ENCODE measurements at places on chromosomes 6 and 20.

- no peak for DNase-seq
Measured at GRCh38 chr6:87784051-87784450, 82.0 kb upstream of the AKIRIN2 start.

DNA sequence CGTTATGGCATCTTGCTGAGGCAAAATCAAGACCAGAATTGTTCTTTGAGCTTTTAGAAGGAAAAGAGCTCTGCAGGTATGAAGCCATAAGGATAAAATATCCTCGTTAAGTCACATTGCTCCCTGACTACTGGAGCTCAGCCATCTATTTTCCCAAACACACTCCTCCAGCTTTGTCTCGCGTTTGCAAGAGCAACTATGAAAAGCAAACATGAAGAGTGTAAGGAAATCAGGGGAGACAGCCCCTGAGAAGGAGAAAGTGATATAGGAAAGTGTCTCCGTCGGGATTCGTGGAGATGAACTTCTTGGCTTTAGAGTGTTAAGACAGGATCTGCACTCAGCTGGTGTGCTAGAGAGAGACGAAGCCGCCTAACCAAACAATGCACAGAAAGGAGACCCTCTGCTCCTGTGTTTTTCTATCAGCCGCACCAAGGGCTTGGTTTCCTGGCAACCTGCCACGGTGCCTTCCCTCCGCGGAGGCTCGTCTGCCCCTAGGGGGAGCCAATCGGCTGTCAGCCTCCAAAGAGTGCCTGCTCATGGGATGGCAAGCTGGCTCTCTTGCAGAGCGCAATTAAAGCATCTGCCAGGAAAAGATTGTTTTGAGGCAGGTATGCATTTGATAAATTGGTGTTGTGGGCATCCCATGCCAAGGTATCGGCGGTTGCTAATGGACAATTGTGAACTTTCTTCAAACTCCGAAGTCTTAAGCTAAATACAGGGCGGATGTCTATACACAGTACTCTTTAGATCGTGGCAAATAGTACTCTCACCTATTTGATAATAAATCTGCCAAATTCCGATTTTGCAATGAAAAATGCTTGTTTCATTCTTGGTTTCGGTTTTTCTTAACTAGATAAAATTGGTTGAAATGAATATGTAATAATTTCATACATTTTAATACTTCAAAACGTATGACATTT, 603.2 kb downstream of the RNF144B start:
- no peak for DNase-seq

DNA sequence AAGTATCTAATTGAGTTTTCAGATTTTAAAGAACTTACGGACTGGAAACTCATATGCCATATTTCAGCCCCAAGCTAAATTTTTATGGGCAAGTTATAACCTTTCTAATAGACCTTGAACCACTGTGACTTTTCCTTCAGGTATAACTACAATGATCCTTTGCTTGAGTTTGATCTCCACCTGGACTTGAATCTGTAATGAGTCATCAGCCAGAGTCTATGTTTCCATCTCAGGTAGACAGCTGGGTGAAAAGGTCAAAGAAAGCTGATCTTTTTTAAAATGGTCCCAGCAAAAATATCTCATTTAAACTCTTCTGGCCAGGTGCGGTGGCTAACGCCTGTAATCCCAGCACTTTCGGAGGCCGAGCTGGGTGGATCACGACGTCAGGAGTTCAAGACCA, 88.4 kb upstream of the SGK1 start:
- DNase-seq, result no peak

GRCh38 chr6:137223370-137224131, 4.4 kb upstream of the IFNGR1 start:
- no peak for DNase-seq

GRCh38 chr6:111835807-111836206, 37.4 kb downstream of the FYN start:
- no peak for DNase-seq

GRCh38 chr6:35310265-35310831, 12.7 kb downstream of the DEF6 start:
- no peak for DNase-seq

GRCh38 chr6:53956068-53956711, 155.1 kb upstream of the MLIP start:
- peak; percentile 20 for DNase-seq

DNA sequence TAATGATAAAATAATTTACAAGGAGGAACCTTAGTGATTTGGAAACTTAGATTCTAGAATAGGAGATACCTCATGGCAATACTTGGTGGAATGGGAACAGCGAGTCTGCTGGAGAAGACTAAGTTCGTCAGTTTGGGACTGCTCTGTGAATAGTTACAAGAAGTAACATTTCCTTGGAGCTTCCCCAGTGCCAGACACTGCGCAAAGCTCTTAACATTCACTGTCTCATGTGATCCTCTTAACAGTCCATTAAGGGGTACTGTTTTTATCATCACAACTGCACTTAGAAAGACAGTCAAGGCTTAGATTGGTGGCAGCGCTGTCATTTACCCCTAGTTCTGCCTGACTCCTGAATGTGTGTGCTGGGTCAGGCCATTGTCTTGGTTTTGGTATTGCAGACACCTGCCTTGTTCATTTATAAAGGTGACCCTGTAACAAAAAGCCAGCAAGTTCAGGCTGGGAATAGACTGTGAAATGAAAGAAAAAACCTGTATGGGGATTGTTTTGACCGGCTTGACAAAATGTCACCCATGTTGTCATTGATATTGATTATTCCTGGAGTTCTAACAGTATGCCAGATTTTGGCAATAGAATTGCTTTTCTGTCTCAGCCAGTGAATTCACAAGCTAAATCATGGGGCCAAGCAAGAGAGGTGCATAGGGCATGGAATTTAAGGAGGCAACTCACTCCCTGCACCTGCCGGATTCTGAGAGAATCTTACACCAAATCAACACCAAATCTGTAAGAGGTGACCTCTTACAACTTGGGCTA, 118.4 kb downstream of the SASH1 start:
- DNase-seq, result no peak

DNA sequence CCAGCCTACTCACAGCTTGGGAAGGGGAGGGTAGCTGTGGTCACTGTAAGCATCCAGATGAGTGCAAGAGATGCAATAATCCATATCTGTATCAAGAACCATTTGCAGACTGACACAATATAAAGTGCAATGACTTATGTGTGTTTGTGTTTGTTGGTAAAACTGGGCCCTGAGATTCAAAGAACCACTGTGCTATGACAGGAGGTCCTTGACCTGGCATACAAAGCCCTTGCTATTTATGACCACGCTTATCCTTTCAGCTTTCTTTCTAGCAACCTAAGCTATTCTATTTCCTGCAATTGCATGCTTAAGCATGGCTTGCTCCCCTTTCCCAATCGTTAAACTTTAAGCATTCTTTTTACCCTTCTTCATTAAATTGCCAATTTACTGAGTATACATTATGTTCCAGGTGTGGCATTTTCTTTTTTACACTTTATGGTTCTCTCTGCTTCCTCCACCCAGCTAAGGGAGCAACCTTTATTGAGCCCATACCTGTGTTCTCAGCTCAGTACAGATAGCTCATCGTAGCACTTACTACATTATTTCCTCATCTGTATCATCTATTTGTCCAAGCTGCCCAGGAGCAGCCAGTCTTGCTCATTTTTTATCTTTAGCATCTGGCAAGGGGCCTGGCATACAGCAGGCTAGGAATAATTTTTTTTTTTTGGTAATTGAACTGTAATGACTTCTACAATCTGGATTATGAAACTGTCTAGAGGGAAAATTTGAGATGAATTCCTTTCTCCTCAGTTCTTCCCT, 3.5 kb downstream of the MCUR1 start:
- no peak for DNase-seq

- DNase-seq, result no peak
Measured at GRCh38 chr6:100472674-100473073, 8.0 kb upstream of the SIM1 start.

DNA sequence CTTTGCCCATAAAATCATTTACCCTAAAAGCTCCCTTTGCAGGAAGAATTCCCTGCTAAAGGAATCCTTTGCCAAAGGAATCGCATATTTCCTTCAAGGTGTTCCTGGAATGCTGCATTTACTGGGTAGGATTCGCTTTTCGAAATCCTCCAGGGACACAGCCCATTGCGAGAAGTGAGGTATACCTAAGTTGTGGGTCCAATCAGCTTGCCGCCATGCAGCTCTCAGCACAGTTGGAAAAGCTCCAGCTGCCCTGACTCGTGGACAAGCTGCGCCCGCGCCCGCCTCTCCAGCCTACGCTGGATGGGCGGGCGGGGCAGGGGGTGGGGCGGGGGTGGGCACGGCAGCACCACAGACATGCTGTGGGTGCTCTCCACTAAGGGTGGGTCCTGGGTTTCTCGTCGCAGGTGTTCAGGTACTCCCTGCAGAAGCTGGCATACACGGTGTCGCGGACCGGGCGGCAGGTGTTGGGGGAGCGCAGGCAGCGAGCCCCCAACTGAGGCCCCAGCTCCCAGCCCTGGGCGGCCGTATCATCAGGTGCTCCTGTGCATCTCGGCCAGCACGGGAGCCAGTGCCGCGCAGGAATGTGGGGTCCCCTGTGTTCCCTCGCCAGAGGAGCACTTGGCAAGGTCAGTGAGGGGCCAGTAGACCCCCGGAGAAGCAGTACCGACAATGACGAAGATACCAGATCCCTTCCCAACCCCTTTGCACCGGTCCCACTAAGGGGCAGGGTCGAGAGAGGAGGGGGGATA, 1.4 kb downstream of the NNAT start:
- DNase-seq, result no peak

DNA sequence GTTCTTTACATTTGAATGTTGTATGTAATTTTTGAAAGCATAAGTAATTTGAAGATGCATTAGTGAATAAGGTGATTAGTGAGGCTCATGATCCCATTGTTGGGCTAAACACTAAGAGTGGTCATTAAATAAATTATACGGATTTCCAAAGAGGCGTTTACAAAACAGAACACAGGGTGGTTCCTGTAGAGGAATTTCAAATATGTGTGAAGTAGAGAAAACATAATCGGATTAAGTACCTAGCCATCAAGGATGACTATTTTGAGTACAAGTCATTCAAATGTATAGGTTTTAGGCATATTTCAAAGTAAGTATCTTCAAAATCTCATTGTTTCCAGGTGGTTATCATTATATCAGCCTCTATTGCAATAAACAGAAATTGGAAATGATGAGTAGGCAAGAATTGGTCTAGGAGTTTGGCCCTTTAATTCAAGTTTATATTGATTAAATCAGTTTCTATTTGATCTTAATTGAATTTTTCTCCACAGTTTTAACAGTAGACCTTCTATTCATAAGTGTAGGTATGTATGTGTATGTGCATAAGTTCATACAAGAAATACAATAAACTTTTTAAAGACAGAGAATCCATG, 94.8 kb downstream of the MYLK4 start:
- DNase-seq, result no peak

GRCh38 chr6:4660377-4661321, 115.6 kb upstream of the CDYL start:
- DNase-seq, result no peak

GRCh38 chr6:130434174-130434873, 68.5 kb downstream of the TMEM200A start:
- no peak for DNase-seq

DNA sequence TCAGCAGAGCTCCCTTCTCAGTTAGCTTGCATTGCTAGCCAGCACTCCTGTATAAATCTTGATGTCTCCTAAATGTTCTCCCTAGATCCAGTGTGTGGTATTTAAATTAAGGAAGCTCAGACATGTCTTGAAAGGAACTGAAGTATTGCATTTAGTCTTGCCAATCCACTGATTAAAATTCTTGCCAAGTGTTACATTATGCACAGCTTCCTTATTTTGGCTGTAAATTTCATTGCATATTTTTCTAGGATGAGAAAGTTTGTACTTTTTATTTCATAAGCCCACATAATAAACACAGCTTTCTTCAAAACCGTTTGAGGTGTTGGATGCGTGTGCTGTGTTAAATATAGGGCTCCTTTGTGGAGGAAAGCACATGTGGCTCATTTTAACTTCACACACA, 329.8 kb upstream of the FLRT3 start:
- no peak for DNase-seq

- DNase-seq, result no peak
Measured at GRCh38 chr6:123811378-123811777, 7.7 kb downstream of the NKAIN2 start.

GRCh38 chr6:133701633-133702331, 187.1 kb upstream of the TCF21 start:
- no peak for DNase-seq

- DNase-seq, result peak; percentile 20
Measured at GRCh38 chr20:43942667-43943285, 28.1 kb downstream of the TOX2 start.

DNA sequence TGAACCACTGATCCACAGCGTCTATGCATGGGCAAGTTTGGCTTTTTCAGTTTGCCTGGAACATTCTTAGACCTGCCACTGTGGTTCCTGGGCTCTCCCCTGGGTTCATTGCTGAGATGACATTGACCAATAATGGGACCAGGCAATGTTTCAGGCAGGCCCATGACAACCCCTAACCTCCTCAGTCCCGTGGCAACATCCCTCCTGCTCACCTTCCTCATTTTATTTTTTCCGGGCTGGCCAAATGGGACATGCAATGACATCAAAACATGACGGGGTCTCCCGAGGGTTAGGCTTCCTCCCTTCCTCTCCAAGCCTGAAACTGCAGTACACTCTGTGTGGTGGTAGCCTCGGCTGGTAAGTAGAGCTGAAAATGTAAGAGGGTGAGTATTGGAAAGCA, 234.0 kb upstream of the RREB1 start:
- DNase-seq, result no peak

DNA sequence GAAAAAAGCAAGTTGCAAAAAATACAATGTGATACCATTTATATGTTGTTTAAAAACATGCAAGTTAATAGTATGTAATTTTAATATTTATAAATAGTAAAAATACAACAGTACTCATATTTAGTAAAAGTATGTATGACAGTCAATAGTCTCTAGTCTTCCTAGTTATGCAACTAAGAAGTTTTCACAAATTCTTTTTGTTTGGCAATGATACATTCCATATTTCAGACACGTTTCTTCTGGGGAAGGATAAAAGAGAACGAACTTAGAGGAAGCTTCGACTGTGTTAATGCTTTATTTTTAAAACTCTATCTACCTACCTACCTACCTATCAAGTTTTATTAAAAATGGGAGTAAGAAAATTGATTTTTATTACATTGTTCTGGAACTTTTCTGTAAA, 77.7 kb downstream of the UBE3D start:
- no peak for DNase-seq

- no peak for DNase-seq
Measured at GRCh38 chr20:8175741-8176675, 43.9 kb downstream of the PLCB1 start.

GRCh38 chr6:63808576-63808975, 173.0 kb downstream of the PHF3 start:
- no peak for DNase-seq

DNA sequence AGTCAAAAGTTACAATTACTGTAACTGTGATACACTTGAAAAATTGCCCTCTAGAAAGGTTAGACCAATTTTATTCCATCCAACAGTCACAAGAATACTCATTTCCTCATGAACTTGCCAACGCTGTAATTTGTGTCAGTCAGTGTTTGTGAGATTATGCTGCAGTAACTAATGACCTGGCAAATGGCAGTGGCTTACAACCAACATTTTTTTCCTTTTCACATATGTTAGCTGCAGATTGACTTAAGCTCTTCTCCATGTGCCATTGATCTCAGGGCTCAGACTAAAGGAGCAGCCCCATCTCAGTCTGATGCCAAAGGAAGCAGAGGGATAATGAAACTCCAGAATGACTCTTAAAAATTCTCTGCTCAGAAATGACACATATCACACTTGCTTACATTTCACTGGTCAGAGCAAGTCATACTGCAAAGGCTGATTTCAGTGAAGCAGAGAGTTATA, 92.3 kb upstream of the ELOVL5 start:
- no peak for DNase-seq

GRCh38 chr20:17685168-17685567, 3.1 kb upstream of the RRBP1 start:
- no peak for DNase-seq

GRCh38 chr20:41330941-41331340, 9.7 kb upstream of the LPIN3 start:
- DNase-seq, result no peak
